ENCODE measurements at places on chromosomes 4 and X. TPM values are rescaled to one million over a fixed set of nuclear protein-coding genes. Genes with fewer than 3 reads are reported as not detected.

HSFX2 gene
- total RNA-seq: not detected

PAK3 gene
- total RNA-seq: 0.27 TPM

SYNPO2 gene
- 239 TPM for total RNA-seq

ARMCX5 gene
- 4.0 TPM for total RNA-seq

STOX2 gene
- 12.2 TPM for total RNA-seq

HPF1 gene
- 18.9 TPM for total RNA-seq

ATP8A1 gene
- total RNA-seq: 19.2 TPM

MGAT4D gene
- total RNA-seq: not detected

- H3K4me3 ChIP-seq: no peak overlapping the region
- no peaks in the 10 kb centered on the region for H3K4me1 ChIP-seq
- H3K36me3 ChIP-seq: no peaks in the 10 kb centered on the region
- no peak for DNase-seq
- H3K27me3 ChIP-seq: no peaks in the 10 kb centered on the region
- H3K27ac ChIP-seq: no peak overlapping the region
Observed at GRCh38 chrX:724256-724655, 93.7 kb downstream of the SHOX start.

GRCh38 chr4:16026160-16026761, 57.6 kb downstream of the PROM1 start:
- no peaks in the 10 kb centered on the region for H3K36me3 ChIP-seq
- peaks cover 55% of the 10 kb centered on the region for H3K4me1 ChIP-seq
- H3K27me3 ChIP-seq: no peaks in the 10 kb centered on the region
- DNase-seq: no peak
- no peak overlapping the region for H3K4me3 ChIP-seq
- no peak overlapping the region for H3K27ac ChIP-seq

GRCh38 chrX:20313899-20314298, 47.2 kb upstream of the RPS6KA3 start:
- no peaks in the 10 kb centered on the region for H3K4me1 ChIP-seq
- DNase-seq: no peak
- no peaks in the 10 kb centered on the region for H3K36me3 ChIP-seq
- H3K27me3 ChIP-seq: no peaks in the 10 kb centered on the region
- no peak overlapping the region for H3K4me3 ChIP-seq

- no peak overlapping the region for H3K4me3 ChIP-seq
- H3K4me1 ChIP-seq: peaks cover 95% of the 10 kb centered on the region
- H3K36me3 ChIP-seq: peaks cover 72% of the 10 kb centered on the region
- peak; percentile 11 for DNase-seq
Observed at GRCh38 chr4:10090467-10091250, 25.9 kb downstream of the WDR1 start.

DNA sequence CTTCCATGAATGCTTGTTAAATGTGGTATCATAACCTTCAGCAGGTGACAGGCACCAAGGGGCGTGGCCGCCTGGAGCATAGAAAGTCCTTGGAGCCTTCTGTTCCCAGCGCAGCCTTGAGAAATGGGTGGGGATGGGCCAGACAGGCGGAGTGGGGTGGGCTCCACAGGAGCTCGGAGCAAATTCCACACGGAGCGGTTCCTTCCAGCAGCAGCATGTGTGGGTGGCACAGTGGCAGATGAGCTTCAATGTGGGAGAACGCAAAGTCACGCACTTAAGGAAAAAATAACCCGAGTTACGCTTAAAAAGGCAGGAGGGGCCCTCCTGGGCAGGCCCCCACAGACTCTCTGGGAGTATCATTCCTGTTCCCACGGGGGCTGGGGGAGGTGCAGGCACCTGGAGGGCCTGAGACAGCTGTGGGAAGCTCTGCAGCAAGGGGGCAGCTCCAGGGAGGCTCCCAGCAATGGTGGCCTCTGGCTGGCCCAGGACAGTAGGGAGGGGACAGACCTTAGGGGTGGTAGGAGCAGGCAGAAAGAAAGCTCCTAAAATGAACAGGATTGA, 15.3 kb downstream of the TMEM271 start:
- H3K27me3 ChIP-seq: peaks cover 26% of the 10 kb centered on the region
- no peak for DNase-seq
- H3K27ac ChIP-seq: no peak overlapping the region
- no peak overlapping the region for H3K4me3 ChIP-seq

DNA sequence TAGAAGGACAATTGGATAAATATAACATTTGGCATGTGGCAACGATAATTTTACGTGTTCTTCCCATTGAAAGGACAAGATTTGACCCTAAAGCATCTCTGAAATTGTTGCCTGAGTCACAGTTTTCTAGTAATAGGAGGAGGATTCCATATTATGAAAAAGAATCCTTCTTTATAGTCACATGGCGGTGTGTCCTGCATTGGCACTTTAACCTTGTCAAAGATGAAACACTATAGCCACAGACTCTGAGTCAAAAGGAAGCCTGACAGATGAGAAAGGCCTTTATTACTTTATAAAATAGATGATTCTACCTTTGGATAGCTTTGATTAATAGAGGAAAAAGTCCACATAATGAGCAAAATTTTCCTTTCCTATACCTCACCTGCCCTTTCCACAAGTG, 11.5 kb downstream of the LNX1 start:
- H3K4me3 ChIP-seq: no peak overlapping the region
- H3K27ac ChIP-seq: no peak overlapping the region
- H3K27me3 ChIP-seq: no peaks in the 10 kb centered on the region
- H3K4me1 ChIP-seq: peaks cover 24% of the 10 kb centered on the region
- no peak for DNase-seq

DNA sequence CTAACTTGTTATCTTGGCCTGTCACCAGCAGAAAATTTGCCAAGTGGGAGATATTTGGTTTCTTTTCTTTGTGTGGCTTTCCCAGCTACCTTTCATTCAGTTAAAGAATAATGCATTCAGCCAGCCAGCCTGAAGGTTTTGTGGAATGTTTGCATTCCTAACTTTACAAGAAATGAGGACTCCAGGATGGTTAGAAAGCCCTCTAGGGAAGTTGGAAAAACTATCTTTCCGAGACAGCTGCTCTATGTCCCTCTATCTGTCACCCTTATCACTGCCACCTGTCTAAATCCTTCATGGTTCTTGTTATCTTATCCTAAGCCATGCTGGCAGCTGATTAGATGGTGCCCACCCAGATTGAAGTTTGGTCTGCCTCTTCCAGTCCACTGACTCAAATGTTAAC, 384.2 kb downstream of the SH3BGRL start:
- no peak overlapping the region for H3K27ac ChIP-seq
- H3K4me1 ChIP-seq: no peaks in the 10 kb centered on the region
- no peak for DNase-seq
- no peaks in the 10 kb centered on the region for H3K27me3 ChIP-seq
- no peaks in the 10 kb centered on the region for H3K36me3 ChIP-seq

GRCh38 chrX:115029869-115030570, 12.6 kb upstream of the IL13RA2 start:
- peaks cover 5% of the 10 kb centered on the region for H3K4me1 ChIP-seq
- peak overlapping the region; percentile 72 for H3K27ac ChIP-seq
- no peaks in the 10 kb centered on the region for H3K36me3 ChIP-seq
- H3K4me3 ChIP-seq: no peak overlapping the region
- no peaks in the 10 kb centered on the region for H3K27me3 ChIP-seq
- no peak for DNase-seq

GRCh38 chrX:38102875-38103274, 96.5 kb downstream of the SYTL5 start:
- no peaks in the 10 kb centered on the region for H3K4me1 ChIP-seq
- no peak overlapping the region for H3K4me3 ChIP-seq
- no peaks in the 10 kb centered on the region for H3K36me3 ChIP-seq
- no peak for DNase-seq
- H3K27ac ChIP-seq: no peak overlapping the region
- no peaks in the 10 kb centered on the region for H3K27me3 ChIP-seq

GRCh38 chr4:169185133-169185956, 85.4 kb downstream of the SH3RF1 start:
- no peak overlapping the region for H3K4me3 ChIP-seq
- H3K36me3 ChIP-seq: no peaks in the 10 kb centered on the region

- H3K4me1 ChIP-seq: no peaks in the 10 kb centered on the region
- H3K27ac ChIP-seq: no peak overlapping the region
- H3K27me3 ChIP-seq: no peaks in the 10 kb centered on the region
- H3K4me3 ChIP-seq: no peak overlapping the region
Observed at GRCh38 chrX:49746306-49746705, 50.5 kb upstream of the PAGE1 start.

- no peak overlapping the region for H3K27ac ChIP-seq
- peak overlapping the region; percentile 13 for H3K4me3 ChIP-seq
- H3K27me3 ChIP-seq: no peaks in the 10 kb centered on the region
- peaks cover 18% of the 10 kb centered on the region for H3K4me1 ChIP-seq
- no peak for DNase-seq
Observed at GRCh38 chr4:73086095-73086868, 16.8 kb upstream of the COX18 start.

DNA sequence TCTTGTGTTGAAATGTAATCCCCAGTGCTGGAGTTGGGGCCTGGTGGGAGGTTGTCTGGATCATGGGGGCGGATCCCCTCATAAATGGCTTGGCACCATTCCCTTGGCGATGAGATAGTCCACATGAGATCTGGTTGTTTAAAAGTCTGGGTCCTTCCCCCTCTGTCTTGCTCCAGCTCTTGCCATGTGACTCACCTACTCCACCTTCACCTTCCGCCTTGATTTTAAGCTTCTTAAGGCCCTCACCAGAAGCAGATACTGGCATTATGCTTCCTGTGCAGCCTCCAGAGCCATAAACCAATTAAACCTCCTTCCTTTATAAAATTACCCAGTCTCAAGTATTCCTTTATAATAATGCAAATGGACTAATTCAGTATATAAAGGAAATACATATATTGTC, 111.5 kb downstream of the NR3C2 start:
- no peak overlapping the region for H3K4me3 ChIP-seq
- no peak overlapping the region for H3K27ac ChIP-seq
- H3K36me3 ChIP-seq: no peaks in the 10 kb centered on the region
- DNase-seq: no peak
- no peaks in the 10 kb centered on the region for H3K27me3 ChIP-seq

GRCh38 chrX:3807906-3808305, 94.5 kb upstream of the PRKX start:
- H3K27me3 ChIP-seq: peaks cover 19% of the 10 kb centered on the region
- no peak for DNase-seq
- no peaks in the 10 kb centered on the region for H3K36me3 ChIP-seq
- no peak overlapping the region for H3K27ac ChIP-seq

GRCh38 chrX:38999967-39000745, 198.9 kb downstream of the MID1IP1 start:
- no peak for DNase-seq
- no peaks in the 10 kb centered on the region for H3K27me3 ChIP-seq
- H3K36me3 ChIP-seq: no peaks in the 10 kb centered on the region
- no peaks in the 10 kb centered on the region for H3K4me1 ChIP-seq
- H3K27ac ChIP-seq: no peak overlapping the region

DNA sequence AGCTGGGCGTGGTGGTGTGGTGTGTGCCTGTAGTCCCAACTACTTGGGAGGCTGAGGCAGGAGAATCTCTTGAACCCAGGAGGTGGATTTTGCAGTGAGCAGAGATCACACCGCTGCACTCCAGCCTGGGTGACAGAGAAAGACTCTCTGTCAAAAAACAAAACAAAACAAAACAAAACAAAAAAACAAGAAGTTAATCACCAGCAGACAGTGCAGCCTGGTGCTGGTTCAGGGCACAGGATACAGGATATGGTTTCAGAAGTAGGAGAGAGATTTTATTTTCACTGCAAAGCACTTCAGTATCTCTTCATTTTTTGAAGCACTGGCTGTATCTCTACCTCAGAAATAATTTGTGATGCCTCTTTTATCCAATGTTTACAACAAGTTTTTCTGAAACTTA, 1222.9 kb upstream of the PRKX start:
- H3K36me3 ChIP-seq: no peaks in the 10 kb centered on the region
- H3K27ac ChIP-seq: no peak overlapping the region
- H3K4me3 ChIP-seq: no peak overlapping the region
- no peak for DNase-seq
- no peaks in the 10 kb centered on the region for H3K27me3 ChIP-seq
- H3K4me1 ChIP-seq: no peaks in the 10 kb centered on the region

GRCh38 chrX:133776072-133776471, 209.3 kb downstream of the GPC3 start:
- H3K27me3 ChIP-seq: no peaks in the 10 kb centered on the region
- peak; percentile 19 for DNase-seq
- H3K27ac ChIP-seq: no peak overlapping the region

- peaks cover 14% of the 10 kb centered on the region for H3K4me1 ChIP-seq
- no peak overlapping the region for H3K4me3 ChIP-seq
- no peaks in the 10 kb centered on the region for H3K27me3 ChIP-seq
Observed at GRCh38 chr4:7771541-7772507, 167.8 kb downstream of the AFAP1 start.

GRCh38 chr4:107654694-107655093, 65.3 kb downstream of the PAPSS1 start:
- no peak overlapping the region for H3K4me3 ChIP-seq
- no peaks in the 10 kb centered on the region for H3K27me3 ChIP-seq
- no peak for DNase-seq
- H3K27ac ChIP-seq: no peak overlapping the region
- peaks cover 6% of the 10 kb centered on the region for H3K4me1 ChIP-seq

- no peaks in the 10 kb centered on the region for H3K36me3 ChIP-seq
- H3K27me3 ChIP-seq: no peaks in the 10 kb centered on the region
- no peak overlapping the region for H3K4me3 ChIP-seq
- no peak for DNase-seq
Observed at GRCh38 chrX:108313669-108314068, 124.6 kb downstream of the COL4A6 start.

DNA sequence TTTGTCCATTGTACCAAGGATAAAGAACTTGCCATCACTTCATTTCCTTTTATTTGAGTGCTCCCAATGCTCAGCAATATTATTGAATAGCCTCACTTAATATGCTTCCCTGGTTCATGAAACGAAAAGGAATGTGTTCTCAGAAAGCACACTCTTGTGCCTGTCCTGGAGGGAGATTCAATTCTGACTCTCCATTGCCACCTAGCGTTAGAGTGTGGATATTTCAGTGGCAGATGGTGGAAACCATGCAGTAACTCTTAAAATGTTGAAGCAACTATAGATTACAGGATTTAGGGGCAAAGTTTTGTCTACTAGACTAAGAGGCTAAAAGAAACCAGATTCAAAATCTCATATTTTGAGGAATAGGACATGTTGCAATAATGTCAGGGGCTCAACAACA, 36.0 kb downstream of the GAB3 start:
- H3K4me1 ChIP-seq: peaks cover 66% of the 10 kb centered on the region
- no peak overlapping the region for H3K4me3 ChIP-seq
- H3K27me3 ChIP-seq: no peaks in the 10 kb centered on the region
- H3K27ac ChIP-seq: peak overlapping the region; percentile 4
- DNase-seq: no peak

DNA sequence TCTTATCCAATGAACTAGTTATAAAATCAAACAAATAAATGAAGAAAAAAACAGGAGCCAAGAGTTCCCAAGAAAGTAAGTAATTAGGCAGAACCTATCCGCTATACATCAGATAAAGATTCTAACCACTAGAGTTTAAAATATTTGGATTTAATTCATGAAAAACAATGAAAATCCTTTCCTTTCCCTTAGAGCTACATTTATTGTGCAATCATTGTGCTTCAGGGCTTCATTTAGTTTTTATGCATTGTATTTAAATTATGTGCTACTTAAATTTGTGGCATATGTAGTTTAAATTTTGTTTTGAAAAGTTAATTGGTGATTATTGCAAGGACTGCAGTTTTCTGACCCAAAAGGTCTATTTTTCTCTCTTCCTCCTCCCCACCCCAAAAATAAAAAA, 17.9 kb downstream of the GNRHR start:
- no peak for DNase-seq
- peaks cover 4% of the 10 kb centered on the region for H3K36me3 ChIP-seq
- no peaks in the 10 kb centered on the region for H3K27me3 ChIP-seq
- no peaks in the 10 kb centered on the region for H3K4me1 ChIP-seq

GRCh38 chrX:75181721-75182120, 25.6 kb upstream of the ABCB7 start:
- no peak overlapping the region for H3K27ac ChIP-seq
- H3K4me1 ChIP-seq: no peaks in the 10 kb centered on the region
- H3K27me3 ChIP-seq: no peaks in the 10 kb centered on the region
- H3K36me3 ChIP-seq: no peaks in the 10 kb centered on the region
- no peak for DNase-seq
- no peak overlapping the region for H3K4me3 ChIP-seq

Measured in left ventricle myocardium inferior (tissue), 1 donor.